ENCODE measurements at places on chromosomes 1 and 21. TPM values are rescaled to one million over a fixed set of nuclear protein-coding genes. Genes with fewer than 3 reads are reported as not detected.
A peak's percentile ranks its signal among the peaks of the same experiment; 100 is the strongest.

Gene KCNJ6
- polyA plus RNA-seq = not detected

Gene ASPM
- polyA plus RNA-seq = 5.3 TPM

GRCh38 chr1:11802973-11803885 is 2.5 kb downstream of the MTHFR start:
- H3K36me3 ChIP-seq = peaks cover 7% of the 10 kb centered on the region
- peak; percentile 97 for DNase-seq
- H3K4me3 ChIP-seq = peak overlapping the region; percentile 63
- no peaks in the 10 kb centered on the region for H3K27me3 ChIP-seq
- peaks cover 57% of the 10 kb centered on the region for H3K4me1 ChIP-seq
- H3K27ac ChIP-seq = peak overlapping the region; percentile 14

Gene SYDE2
- polyA plus RNA-seq = 0.52 TPM

- no peaks in the 10 kb centered on the region for H3K36me3 ChIP-seq
- DNase-seq = no peak
- H3K4me3 ChIP-seq = no peak overlapping the region
- no peak overlapping the region for H3K27ac ChIP-seq
- H3K4me1 ChIP-seq = no peaks in the 10 kb centered on the region
Observed at GRCh38 chr1:38207275-38207674, 160.7 kb upstream of the POU3F1 start.

GRCh38 chr1:64934115-64934877 is 32.1 kb downstream of the JAK1 start:
- DNase-seq = peak; percentile 36
- no peaks in the 10 kb centered on the region for H3K27me3 ChIP-seq
- H3K4me3 ChIP-seq = no peak overlapping the region

Gene SAMSN1
- 2.5 TPM for polyA plus RNA-seq

DNA sequence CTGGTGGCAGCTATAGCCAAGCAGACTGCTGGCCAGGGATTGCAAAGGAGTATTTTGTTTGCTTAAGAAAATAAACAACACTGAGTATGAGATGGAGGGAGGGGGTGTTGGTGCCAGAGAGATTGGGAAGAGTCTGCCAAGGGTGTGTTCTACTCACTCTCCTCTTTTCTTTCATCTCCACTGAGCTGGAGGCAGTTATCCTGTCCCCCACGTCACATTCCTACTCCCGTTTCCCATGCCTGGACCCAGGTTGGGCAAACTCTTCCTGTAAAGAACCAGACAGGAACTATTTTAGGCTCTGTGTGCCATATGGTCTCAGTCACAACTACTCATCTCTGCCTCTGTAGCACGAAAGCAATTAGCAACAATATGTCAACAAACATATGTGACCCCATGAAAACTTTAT is 1.4 kb upstream of the IL24 start:
- no peak overlapping the region for H3K4me3 ChIP-seq
- H3K36me3 ChIP-seq = no peaks in the 10 kb centered on the region
- DNase-seq = no peak
- no peaks in the 10 kb centered on the region for H3K4me1 ChIP-seq

Gene HSD3B1
- polyA plus RNA-seq = not detected

DNA sequence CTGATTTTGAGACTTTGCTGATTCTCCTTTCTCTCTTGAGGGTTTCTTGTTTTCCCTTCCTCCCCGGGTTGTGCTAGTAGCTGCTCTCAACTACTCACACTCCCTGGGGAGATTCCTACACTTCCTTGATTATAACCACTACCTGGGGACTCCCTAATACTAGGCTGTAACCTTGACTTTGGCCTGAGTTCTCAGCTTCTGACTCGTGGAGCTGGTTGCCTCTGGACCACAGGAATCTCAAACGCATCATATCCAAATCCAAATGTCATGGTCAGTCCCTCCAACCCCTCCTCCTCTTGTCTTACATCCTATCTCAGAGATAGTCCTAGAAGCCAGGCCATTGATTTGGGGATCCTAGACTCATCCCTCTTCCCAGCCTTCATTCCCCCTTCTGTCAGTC is 12.0 kb downstream of the MOV10 start:
- H3K4me3 ChIP-seq = no peak overlapping the region
- H3K27me3 ChIP-seq = no peaks in the 10 kb centered on the region
- H3K36me3 ChIP-seq = peaks cover 1% of the 10 kb centered on the region
- DNase-seq = no peak
- no peak overlapping the region for H3K27ac ChIP-seq
- H3K4me1 ChIP-seq = no peaks in the 10 kb centered on the region

Gene TNFSF4
- 44.9 TPM for polyA plus RNA-seq

Gene TMEM52
- polyA plus RNA-seq = 1.7 TPM

DNA sequence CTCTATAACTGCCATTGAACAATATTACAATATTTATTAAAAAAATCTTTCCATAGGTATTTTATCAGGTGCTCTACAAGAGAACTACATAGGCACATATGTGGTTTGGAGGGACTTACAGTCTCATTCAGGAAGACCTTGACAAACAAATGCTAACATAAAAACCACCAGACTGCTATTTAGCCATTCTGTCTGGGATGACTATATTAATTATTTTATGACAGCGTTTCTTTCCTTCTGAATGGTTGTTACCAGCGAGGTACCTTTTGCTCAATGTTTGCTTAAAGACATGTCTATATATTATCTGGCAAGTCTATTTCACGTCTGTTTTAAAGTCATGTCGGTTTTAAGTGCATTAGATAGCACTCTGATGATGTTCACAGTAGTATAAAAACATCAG is 69.7 kb downstream of the RUNX1 start:
- H3K4me3 ChIP-seq = no peak overlapping the region
- peaks cover 4% of the 10 kb centered on the region for H3K27me3 ChIP-seq
- H3K36me3 ChIP-seq = no peaks in the 10 kb centered on the region
- no peak for DNase-seq

- H3K4me1 ChIP-seq = no peaks in the 10 kb centered on the region
- no peak overlapping the region for H3K27ac ChIP-seq
- DNase-seq = no peak
- H3K36me3 ChIP-seq = no peaks in the 10 kb centered on the region
Observed at GRCh38 chr1:47585141-47585902, 147.5 kb downstream of the FOXD2 start.

- no peak for DNase-seq
- H3K36me3 ChIP-seq = no peaks in the 10 kb centered on the region
Observed at GRCh38 chr1:151568626-151569088, 28.5 kb downstream of the TUFT1 start.

Gene TMOD4
- polyA plus RNA-seq = not detected

GRCh38 chr1:32828341-32828740 is 10.9 kb downstream of the S100PBP start:
- no peak overlapping the region for H3K27ac ChIP-seq
- no peaks in the 10 kb centered on the region for H3K27me3 ChIP-seq
- peak; percentile 7 for DNase-seq
- H3K4me3 ChIP-seq = no peak overlapping the region
- peaks cover 9% of the 10 kb centered on the region for H3K36me3 ChIP-seq

DNA sequence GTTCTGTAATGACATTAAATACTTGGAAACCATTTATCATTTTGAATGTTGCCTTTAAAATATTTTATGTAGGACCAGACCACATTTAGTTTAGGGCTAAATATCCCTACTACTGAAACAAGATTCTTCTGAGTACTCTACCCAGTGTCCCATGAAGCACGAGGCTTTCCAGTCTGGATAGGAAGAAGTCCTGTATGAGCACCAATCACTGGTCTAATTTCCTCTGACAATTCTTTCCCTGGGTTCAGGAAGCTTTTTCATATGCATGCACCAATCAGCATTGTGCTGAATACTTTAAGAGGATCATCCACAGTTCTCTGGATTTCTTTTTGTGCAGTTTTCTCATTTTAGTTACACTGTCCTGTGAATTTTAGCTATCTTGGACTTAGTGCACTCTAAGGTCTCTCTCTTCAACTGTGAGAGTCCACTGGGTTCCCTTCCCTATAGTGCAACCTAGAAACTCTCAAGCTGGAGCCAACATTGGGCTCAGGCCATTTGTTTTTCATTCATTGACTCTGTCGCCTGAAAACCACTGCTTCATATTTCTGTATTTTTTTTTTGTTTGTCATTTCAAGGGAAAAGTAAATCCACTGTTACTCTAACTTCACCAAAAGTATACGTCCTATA is 45.9 kb downstream of the TUT4 start:
- H3K36me3 ChIP-seq = no peaks in the 10 kb centered on the region
- no peak overlapping the region for H3K4me3 ChIP-seq
- H3K4me1 ChIP-seq = no peaks in the 10 kb centered on the region
- no peaks in the 10 kb centered on the region for H3K27me3 ChIP-seq
- DNase-seq = no peak

DNA sequence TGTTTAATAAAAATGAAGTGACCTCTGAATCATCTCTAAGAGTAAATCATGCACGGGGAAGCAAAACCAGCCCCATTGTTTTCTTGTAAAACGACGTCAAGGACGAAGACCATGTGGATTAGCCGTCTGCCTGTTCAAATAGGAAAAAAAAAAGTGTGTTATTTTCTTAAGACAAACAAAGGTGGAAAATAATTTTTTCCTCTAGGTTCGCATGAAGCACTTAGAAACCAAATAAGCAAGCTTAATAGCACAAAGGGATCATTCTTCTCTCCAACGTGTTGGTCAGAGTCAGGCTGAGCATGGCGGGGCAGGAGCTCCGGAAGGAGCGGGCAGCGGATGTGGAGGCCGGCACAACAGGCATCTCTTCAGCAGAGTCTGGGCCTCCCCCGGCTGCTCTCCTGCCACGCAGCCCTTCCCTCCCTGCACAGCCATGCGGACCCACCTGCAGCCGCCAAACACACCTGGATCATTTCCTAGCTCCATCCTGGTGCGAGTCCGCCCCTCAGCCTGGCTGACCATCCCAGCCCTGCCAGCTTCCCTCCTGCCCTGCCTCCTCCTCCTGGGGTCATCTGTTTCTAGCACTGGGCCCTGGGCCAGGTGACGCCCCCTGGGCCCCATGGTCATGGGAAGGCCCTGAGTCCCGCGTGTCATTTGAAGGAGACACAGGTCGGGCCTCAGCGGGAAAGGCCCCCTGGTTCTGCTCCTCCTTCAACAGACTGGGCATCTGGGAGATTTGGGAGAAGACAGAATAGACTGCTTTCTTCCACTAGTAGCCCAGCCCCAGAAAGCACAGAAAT is 40.2 kb downstream of the MX1 start:
- H3K27ac ChIP-seq = no peak overlapping the region
- H3K4me3 ChIP-seq = no peak overlapping the region
- no peak for DNase-seq
- H3K27me3 ChIP-seq = no peaks in the 10 kb centered on the region

DNA sequence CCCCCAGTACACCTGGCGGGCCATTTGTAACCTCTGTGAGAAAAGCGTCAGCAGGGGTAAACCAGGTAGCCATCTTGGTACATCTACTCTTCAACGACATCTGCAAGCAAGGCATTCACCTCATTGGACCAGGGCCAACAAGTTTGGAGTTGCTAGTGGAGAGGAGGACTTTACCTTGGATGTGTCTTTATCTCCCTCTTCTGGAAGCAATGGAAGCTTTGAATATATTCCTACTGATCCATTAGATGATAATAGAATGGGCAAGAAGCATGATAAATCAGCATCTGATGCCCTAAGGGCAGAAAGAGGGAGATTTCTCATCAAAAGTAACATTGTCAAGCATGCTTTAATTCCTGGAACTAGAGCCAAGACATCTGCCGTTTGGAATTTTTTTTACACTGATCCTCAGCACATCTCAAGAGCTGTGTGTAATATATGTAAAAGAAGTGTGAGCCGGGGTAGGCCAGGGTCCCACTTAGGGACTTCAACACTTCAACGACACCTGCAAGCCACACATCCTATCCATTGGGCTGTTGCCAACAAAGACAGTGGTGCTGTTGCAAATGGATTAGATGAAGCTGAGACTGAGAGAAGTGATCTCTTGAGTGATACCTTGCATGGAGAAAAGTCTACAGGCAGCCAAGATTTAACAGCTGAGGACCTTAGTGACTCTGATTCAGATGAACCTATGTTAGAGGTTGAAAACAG is 2.7 kb downstream of the ZBED6 start:
- peaks cover 23% of the 10 kb centered on the region for H3K4me1 ChIP-seq
- H3K4me3 ChIP-seq = no peak overlapping the region
- H3K27ac ChIP-seq = no peak overlapping the region
- peaks cover 12% of the 10 kb centered on the region for H3K36me3 ChIP-seq
- no peaks in the 10 kb centered on the region for H3K27me3 ChIP-seq
- no peak for DNase-seq

DNA sequence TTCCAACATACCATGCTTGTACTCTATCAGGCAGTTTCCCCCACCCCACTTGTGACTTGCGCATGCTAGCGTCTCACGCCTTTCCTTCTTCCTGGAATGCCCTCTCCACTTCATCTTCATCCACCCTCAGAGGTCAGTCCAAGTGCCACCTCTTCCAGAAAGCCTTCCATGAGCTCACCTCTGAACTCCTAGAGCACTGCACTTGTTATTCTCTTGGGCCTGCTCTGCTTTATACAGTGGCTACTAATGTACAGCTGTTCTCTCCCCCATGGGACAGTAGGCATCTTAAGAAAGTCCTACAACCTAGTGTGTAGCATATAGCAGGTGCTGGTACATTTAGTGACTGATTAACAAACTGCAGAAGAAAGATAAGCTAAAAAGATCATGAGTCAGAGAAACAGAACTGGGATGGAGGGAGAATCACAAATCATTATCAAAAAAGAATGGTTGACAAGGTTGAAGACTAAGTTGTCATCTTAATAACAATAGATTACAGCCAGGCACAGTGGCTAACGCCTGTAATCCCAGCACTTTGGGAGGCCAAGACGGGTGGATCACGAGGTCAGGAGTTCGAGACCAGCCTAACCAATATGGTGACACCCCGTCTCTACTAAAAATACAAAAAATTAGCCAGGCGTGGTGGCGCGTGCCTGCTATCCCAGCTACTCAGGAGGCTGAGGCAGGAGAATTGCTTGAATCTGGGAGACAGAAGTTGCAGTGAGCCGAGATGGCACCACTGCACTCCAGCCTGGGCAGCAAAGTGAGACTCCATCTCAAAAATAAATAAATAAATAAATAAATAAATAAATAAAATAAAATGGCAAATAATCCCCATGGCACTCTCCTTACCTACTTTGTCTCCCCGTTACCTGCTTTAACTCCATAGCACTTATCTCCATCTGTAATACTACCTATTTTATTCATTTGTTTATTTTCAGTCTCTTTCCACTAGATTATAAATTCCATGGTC is 16.3 kb upstream of the TSPAN1 start:
- no peaks in the 10 kb centered on the region for H3K4me1 ChIP-seq
- no peak overlapping the region for H3K27ac ChIP-seq
- H3K36me3 ChIP-seq = no peaks in the 10 kb centered on the region
- peaks cover 8% of the 10 kb centered on the region for H3K27me3 ChIP-seq

Gene SEMA4A
- polyA plus RNA-seq = 1.5 TPM

DNA sequence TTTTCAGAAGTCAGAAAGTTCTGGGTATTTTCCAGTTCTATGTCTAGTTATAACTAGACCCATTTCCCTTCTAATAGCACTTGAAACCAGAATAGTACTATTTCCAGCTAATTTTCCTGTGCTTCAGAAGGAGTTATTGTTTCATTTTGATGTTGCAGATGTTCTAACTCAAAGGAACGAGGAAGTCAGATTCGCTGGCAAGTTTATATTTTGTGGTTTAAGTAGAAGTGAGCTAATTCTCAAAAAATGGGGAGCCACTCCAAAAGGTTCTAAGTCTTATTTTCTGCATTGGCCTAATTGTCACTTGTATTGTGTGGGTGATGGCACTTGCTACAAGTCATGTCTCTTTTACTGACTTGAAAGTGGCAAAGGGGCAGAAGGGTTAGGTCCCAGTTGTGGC is 18.1 kb downstream of the CCDC185 start:
- no peak for DNase-seq
- H3K27ac ChIP-seq = no peak overlapping the region
- H3K4me1 ChIP-seq = no peaks in the 10 kb centered on the region
- no peaks in the 10 kb centered on the region for H3K27me3 ChIP-seq
- H3K36me3 ChIP-seq = no peaks in the 10 kb centered on the region

Gene RHEX
- polyA plus RNA-seq = not detected

Measured in endothelial cell of umbilical vein (primary cell).